ENCODE measurements at places on chromosomes 16 and 17.
A peak's percentile ranks its signal among the peaks of the same experiment; 100 is the strongest.

DNA sequence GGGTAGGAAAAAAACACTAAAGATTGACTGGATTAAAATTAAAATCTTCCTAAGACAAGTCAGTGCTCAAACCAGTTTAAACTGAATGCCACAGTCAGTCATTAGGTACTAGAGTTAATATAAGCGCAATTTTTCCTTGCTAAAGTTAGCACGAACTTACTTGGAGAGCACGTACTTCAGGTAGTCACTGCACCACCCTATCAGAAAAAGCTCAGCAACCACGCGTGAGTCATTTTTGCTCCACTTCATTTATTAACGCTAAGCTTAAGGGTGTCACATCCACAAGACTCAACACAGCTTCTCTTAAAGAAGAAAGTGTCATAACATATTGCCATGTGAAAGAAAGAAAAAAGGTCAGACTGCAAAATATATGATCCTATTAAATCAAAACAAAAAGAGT lies 53.1 kb downstream of the TEX2 start:
- no peak for DNase-seq

GRCh38 chr16:72072514-72073342 lies 9.7 kb downstream of the HPR start:
- no peak for DNase-seq

GRCh38 chr16:85947230-85948137 lies 48.5 kb downstream of the IRF8 start:
- peak; percentile 39 for DNase-seq

GRCh38 chr17:27635275-27635823 lies 4.4 kb downstream of the LGALS9 start:
- DNase-seq, result no peak

- DNase-seq, result no peak
Observed at GRCh38 chr17:29927546-29927945, 2.5 kb downstream of the SSH2 start.

All from stimulated activated CD8-positive, alpha-beta memory T cell treated with anti-CD3 and anti-CD28 coated beads, Interleukin-15, amount 100 ng/mL, for 48 hours (primary cell).